ENCODE measurements at places on chromosomes 6 and 20.

DNA sequence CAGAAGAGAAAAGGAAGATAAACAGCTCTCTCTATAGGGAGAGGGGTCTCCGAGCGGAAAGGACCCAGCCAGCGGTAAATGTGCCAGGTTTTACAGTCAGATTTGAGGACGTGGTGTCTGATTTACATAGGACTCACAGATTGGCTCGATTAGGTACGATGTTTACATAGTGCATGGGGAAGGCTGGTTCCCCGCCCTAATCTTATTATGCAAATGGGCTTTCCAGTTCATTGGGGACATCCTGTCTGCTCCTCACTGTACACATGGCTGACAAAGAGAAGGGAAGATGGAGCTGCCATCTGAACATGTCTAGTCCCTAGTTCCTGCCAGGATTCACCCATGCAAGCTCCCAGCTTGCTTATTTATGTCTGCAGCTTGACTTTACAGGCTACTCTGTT, 119.9 kb downstream of the RNF144B start:
- peak; percentile 39 for DNase-seq

DNA sequence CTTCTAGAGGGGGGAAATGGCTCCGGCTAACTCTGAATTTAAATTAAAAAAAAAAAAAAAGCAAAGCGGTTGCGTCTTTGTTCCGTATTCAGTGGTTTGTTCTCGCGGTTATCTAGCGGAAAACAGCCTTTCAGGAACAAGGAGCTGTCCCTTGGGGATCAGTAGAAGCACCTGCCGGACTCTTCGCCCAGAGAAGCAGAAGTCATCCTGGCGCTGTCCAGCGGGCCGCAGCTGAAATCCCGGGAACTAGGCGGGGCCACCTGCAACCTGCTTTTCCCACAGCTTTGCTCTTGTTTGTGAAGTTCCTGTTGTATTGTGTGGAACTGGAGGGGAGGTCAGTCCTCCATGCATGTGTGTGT, 43.9 kb upstream of the GJE1 start:
- no peak for DNase-seq

- DNase-seq = no peak
Observed at GRCh38 chr20:23477223-23477622, 13.7 kb upstream of the CST8 start.

- DNase-seq = no peak
Observed at GRCh38 chr6:152189736-152190135, 382.3 kb downstream of the ESR1 start.

- DNase-seq = no peak
Observed at GRCh38 chr6:86251106-86251505, 608.4 kb upstream of the SYNCRIP start.

DNA sequence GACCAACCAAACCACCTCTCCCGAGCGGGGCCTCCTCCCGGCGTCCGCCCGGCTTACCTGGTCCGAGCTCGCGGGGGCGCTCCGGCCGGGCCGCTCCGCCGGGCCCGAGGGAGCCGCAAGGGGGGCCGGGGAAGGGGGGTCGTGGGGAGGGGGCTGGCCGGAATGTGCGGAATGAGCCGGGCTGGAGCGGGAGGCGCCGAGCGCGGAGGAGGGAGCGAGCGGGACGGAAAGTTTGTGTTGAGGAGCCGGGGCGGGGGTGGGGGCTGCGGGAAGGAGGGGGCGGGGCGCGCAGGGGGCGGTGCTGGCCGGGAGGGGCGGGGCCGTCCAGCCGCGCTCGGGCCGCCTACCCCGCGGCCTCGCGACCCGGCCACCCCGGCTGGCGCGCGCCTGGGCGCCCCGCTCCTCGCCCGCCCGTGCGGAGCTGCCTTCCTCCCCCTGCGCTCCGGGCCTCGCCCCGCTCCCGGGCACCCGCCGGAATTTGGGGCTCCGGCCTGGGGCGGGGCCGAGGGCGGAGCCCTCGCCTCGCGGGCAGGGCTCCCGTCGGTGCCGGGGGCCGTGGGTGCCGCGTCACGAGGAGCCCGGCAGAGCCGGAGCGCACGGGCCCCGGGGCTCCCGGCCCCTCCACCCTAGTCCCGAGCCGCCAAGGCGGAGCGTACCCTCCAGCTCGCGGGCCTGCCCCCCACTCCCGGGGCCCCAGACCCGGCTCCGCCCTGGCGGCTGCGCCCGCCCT, at the start of gene TEAD3:
TSS of gene TEAD3 (minus strand) at position 239 of the 730 bp plus-strand sequence.
- no peak for DNase-seq

- DNase-seq = no peak
Observed at GRCh38 chr6:71287038-71287437, 1.6 kb upstream of the OGFRL1 start.

DNA sequence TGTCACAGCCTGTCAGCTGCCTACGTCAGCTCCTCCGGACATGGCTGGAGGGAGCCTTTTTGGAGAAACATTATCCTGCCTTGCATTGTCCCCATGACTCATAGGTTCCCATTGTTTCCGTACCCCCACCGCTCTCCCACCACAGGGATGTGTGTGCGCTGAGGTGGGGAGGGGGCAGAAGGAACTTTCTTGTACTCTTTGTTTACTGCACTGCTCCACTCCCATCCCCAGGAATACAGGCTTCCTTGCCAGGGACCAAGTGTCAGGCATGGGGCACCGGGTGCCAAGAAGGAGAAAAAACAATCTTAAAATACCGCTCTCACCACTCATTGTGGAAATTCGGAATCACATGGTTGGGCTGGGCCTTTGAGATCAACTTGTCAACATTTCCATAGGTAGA, 51.0 kb downstream of the KCNK5 start:
- no peak for DNase-seq

DNA sequence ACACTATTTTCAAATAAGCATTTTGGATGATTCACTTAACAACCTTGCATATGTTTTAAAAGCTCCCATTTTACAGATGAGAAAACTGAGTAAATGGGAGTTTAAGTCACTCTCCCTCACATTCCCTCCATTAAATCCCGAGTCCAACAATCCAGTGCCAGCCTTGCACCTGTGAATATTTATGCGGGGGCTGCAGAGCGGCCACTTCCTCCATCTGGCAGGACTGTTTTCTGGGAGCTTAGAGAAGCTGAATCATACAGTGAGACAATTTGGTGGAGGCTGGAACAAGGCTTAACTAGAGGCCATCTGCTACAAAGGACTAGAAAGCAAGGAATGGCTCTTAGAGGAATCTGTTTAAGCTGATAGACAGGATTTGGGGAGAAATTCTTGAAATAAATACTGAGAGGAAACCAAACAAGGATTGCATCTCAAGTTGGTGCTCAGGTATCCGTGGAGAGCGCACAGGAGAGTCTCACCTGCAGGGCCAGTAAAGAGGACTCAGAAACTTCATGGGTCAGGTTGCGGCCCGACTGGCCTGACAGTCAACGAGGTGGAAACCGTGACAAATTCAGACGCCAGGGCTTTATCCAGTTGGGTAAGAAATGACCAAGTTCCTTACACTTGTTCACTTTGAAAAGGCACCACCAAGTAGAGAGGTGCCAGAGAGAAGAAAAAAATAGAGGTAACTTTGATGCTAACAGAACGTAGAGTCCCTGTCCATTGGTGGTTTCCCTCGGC, 478.5 kb downstream of the QKI start:
- DNase-seq = no peak

DNA sequence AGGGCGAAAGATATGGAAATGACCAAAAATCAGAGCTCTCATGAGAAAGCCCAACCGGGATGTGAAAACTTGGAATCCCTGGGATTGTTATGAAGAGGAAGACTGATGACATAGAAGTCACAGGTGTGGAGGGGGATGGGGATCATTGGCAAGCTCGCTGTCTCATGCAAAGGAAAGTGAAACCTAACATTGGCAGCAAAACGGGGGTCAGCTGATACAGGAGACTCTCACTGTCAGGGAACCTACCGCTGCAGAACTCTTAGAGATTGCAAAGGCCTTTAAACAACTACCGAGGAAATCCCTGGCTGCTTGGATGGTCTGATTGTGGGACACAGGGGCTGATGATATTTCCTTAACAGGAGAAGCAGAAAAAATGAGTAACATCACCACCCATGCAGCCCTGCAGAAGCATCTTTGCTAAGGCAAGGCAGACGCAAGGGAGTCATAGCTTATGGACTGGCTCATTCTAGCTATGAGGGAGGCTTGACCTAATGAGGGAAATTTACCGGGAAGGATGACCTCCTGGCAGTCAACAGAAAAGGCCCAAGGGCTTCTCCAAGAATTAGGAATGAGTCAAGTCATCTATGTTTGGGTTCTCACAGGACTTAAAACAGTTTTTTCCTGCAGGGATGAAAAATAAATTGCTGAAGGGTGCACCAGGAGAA, 7.0 kb downstream of the MUC21 start:
- no peak for DNase-seq

GRCh38 chr6:1144842-1145767, 166.8 kb upstream of the FOXQ1 start:
- DNase-seq = no peak

DNA sequence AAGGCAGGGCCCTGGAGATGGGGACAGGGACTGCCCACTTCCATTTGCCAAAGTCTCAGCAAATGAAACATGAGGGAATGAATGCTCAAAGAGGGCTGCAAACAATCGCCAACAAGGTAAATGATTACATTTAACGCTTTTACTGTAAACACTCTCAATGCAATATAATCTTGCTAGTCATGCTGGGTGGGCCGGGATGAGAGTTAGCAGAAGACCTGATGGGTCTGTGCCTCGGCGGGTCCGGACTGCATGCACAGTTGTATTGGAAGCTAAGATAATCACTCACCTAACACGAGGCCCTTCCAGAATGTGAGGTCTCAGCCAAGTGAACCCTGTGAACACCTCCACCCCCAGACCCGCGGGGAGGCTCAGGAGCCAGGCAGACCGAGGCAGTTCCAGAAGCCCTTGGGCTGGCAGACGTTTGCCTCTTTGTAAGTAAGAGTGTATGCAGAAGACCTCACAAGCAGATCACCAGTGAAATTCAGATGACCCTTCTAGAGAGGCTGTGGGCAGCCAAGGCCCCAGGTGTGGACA, 4.7 kb upstream of the SLCO4A1 start:
- no peak for DNase-seq

Measured in NCI-H1417 treated with DMSO at 0.1 percent for 48 hours (cell line).